AG04450 (cell line): ENCODE measurements at places on chromosomes 5 and 9.

DNA sequence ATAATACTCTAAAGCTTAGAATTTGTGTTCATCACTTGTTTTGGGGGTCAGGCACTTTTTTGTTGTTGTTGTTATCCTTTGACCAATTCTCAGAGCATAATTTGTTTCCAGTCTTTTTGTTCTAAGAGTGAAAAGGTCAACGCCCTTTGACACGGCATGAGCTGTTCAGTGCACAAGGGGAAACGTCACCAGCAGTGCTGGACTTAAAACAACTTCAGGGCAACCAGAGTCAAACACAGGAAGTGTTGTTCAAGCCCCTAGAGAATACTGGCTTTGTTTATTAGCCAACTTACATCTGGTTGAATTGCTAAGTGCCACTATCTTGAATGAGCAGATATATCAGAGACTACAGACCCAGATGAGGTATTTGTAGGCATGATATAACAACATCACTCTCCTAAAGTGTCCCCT lies 368.9 kb downstream of the TMEM161B start:
- no peak for DNase-seq

DNA sequence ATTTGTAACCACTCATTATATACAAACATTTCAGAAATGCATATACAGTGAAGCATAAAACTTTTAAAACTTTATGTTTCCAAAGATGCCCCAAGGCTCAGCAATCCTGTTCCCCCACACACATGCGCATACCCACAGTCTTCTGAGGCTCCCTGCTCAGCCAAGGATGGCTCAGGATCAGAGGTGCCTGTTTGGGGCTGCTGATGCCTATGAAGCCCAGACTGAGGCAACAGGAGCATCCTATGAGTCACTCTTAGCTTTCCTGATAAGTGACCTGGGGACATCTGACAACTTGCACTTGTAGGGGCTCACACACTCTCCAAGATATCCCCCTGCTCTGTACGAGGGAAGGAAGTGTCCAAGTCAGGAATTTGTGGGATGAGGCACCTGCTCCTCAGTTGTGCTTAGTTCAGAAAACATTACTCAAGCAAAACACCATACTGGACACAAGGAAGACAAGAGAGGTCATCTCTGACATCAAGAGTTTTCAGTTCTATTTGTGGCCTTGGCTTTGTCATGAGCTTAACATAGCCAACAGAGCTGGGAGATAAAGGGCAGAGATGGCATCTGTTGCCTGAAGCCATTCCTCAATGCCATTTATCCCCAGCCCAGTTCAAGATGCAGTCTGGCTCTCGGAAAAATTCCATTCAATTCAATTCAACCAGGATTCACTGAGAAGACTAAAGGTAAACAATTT lies 62.3 kb downstream of the NIPSNAP3B start:
- DNase-seq, result no peak

DNA sequence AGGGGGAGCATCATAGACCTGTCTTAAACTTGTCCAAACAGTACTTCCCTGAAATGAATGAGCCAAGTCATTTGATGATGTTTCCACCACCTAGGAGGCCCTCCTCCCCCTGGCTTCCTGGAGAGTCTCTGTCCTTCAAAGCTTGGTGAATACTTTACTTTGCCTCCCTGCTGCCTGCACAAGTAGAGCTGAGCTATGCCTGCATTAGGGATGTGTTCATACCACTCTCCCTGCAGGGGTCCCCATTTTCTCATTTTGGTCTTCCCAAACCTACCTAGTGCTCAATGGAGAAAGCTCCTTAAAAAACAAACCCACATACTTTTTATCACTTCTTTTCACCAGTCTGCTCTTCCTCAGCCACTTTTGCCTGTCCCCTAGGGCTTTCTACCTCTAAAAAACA lies 7.7 kb downstream of the CCNI2 start:
- DNase-seq, result peak; percentile 10

DNA sequence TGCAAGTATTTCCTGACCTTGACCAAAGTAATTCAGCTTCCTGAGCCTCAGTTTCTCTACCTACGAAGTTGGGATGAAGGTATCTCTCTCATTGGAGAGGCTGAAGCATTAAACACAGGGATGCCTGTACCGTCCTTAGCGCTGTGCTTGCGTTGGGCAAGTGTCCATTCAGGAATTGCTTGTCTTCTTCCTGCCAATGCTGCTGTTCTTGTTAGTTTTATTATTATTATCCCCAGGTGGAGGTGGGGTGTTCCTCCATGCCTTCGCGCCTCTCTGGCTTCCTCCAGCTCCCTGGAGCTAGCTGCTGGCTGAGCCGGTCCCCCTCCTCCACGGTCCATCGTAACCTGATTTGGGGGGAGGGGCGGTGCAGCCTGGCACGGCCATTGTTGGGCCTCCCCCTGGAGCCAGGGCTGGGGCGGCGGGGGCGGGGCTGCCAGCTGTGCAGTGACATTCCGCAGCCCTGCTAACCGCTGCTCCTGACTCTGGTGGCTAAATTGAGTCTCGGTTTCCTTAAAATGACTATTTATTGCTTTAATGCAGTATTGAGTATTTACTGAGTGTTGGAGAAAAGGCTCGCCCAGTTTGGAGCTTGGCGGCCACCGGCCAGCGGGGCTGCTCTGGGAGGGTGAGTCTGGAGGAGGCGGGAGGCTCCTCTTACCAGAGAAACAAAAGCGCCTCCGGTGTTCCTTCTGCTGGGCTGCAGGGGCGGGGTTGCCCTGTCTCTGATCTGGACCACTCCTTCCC lies 51.3 kb downstream of the LMX1B start:
- DNase-seq, result no peak

- no peak for DNase-seq
Observed at GRCh38 chr9:134381671-134382516, 55.6 kb downstream of the RXRA start.

GRCh38 chr9:33165263-33166151 lies 1.6 kb downstream of the B4GALT1 start:
- no peak for DNase-seq

- DNase-seq, result no peak
Observed at GRCh38 chr9:135242049-135242396, 154.6 kb downstream of the OLFM1 start.

DNA sequence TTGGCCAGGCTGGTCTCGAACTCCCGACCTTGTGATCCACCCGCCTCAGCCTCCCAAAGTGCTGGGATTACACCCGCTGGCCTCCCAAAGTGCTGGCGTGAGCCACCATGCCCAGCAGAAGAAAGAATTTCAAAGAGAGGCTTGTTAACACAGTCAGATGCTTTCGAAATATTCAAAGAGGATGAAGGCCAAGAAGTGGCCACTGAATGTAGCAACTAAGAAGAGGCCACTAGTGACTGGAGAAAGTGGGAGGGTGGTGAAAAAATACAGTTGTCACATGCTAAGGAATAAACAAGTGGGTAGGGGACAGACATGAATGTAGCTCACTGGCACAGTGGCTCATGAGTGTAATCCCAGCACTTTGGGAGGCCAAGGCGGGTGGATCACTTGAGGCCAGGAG lies 13.0 kb upstream of the TPM2 start:
- no peak for DNase-seq

GRCh38 chr9:108045851-108046250 lies 556.3 kb upstream of the KLF4 start:
- DNase-seq, result no peak

- no peak for DNase-seq
Observed at GRCh38 chr5:84227236-84227635, 157.4 kb downstream of the EDIL3 start.

GRCh38 chr5:113615708-113616107 lies 102.2 kb downstream of the YTHDC2 start:
- DNase-seq, result no peak

DNA sequence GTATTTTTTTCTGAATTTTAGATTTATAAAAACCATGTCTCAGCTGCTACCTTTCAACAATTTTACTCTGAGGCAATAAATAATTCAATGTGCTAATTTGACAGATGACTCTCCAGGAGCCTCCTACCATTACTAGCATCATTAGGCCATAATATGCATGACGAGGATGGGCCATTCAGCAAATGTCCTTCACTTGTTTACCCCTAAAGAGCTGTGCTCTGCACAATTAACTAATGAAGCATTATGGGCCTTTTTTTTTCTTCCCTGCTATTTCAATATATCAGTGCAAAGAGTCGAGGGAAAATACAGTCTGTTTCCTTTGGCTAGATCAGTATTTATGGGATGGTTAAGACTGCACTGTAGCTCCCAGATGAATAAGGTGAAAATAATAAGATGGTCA lies 627.2 kb downstream of the ISL1 start:
- DNase-seq, result no peak

- no peak for DNase-seq
Observed at GRCh38 chr9:114121227-114122135, 22.4 kb upstream of the KIF12 start.

- DNase-seq, result no peak
Observed at GRCh38 chr9:71119746-71120145, 1.7 kb downstream of the TRPM3 start.

GRCh38 chr5:61604076-61605025 lies 272.3 kb downstream of the ZSWIM6 start:
- DNase-seq, result no peak

- DNase-seq, result peak; percentile 39
Observed at GRCh38 chr5:154367101-154367500, 78.7 kb upstream of the SAP30L start.

GRCh38 chr5:154625031-154625430 lies 130.1 kb upstream of the LARP1 start:
- no peak for DNase-seq

DNA sequence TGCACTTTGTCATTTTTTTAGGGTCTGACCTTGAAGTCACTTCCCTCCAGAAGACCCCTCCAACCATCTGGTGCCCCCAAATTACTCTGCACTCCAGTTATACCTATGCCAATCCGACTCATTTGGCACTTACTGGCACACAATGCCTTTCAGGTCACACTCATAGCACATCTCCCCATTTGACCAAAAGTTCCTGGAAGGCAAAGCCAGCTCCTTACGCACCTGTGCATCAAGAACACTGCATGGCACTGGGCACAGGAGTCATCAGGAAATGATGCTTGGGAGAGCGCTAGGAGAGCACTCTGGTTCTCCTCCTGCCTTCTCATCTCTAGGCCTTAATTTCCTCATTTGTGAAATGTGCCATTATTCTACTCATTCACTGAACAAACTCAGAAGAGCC lies 2.9 kb downstream of the TNIP1 start:
- DNase-seq, result no peak

GRCh38 chr9:70488098-70488792 lies 73.8 kb upstream of the KLF9 start:
- DNase-seq, result no peak

GRCh38 chr9:123355761-123356431 lies at the start of gene CRB2:
Gene CRB2 (plus strand): TSS chr9:123356197. CDS start chr9:123356261, 64 bp downstream.
- DNase-seq, result no peak

- DNase-seq, result no peak
Observed at GRCh38 chr5:139701056-139701741, 53.0 kb downstream of the CXXC5 start.

DNA sequence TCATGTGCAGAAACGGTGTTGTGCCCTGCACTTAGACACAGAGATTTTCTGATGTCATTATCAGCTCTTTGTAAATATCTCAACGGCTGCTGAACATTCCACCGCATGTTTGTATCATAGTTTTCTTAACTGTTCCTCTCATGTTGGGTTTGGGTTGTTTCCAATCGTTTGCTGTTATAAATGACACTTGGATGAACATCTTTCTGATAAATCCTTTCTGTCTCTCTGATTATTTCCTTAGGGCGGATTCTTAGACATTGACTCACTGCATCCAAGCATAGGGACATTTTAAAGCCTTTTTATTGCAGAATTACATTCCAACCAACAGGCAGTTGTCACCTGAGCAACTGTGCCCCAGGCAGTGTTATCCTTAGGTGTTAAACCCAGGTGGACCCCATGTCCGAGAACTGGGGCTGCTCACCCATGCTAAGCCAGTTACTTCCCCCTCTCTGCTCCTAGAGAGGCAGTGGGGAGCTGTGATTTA lies 28.5 kb downstream of the COL5A1 start:
- DNase-seq, result peak; percentile 48

DNA sequence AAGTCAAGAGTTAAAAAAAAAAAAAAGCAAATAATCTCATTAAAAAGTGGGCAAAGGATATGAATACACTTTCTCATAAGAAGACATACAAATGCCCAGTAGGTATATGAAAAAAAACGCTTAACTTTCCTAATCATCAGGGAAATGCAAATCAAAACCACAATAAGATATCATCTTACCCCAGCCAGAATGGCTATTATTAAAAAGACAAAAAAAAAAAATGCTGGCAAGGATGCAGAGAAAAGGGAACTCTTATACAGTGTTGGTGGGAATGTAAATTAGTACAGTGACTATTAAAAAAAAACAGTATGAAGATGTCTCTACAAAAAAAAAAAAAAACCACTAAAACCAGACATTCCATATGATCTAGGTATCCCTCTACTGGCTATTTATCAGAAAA lies 79.4 kb downstream of the LPAR1 start:
- no peak for DNase-seq

- DNase-seq, result no peak
Observed at GRCh38 chr5:62286834-62287233, 19.2 kb upstream of the KIF2A start.

GRCh38 chr5:140432916-140433315 lies 31.3 kb downstream of the ANKHD1 start:
- DNase-seq, result no peak

- DNase-seq, result no peak
Observed at GRCh38 chr5:160155017-160155750, 35.9 kb upstream of the PWWP2A start.

- DNase-seq, result no peak
Observed at GRCh38 chr5:181039931-181040630, at the start of gene BTNL9. Gene BTNL9 (plus strand): TSS chr5:181040266. CDS start chr5:181045490, 5,224 bp downstream.

DNA sequence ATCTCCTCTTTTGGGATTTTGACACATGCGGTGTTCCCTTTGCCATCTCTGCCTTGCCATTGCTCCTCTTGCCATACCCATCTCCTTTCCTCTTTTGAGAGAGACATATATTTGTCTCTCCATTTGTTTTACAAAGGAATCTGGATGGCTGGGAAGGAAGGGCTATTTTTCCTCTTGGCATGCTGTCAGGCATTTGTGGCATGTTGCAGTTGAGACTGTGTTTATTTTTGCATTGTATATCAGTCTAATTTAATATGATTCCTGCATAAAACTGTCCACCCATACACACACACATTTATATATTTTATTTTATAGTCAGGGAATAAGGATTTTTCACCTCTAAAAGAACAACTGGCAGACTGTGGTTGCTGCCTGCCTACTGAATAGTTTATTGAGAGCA lies 1105.8 kb upstream of the SEMA6A start:
- DNase-seq, result no peak

DNA sequence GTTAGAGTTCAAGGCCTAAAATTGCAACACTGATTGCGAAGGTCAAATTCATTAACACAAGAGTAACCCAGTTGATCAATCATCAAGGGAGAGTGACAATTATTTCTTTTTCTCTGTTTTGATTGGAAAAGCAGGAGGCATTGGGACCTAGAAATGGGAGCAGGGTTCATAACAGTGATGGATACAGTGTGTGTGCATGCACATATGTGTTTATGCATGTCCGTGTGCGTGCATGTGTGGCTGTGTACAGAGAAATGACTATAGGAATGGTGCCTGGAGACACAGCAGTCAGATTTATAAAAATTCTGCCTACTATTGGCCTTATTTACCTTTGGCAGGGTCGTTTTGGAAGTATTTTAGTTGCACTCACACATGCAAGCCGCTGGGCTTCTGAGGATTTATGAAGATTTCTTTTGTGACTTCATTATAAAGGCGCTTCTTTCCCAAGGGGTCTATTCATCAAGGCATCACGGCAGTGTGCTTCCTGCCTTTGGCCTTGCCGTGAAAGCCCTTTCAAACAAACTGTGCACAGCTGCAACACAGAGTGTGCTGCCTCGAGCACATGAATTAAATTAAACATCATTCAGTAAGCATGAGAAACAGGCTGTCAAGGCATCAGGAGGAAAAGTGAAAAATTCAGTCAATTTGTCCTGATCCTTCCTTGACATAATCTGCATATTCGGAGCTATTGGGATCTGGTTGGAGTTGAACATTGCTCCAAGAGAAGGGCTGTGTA lies 122.8 kb upstream of the PUM3 start:
- DNase-seq, result no peak

- no peak for DNase-seq
Observed at GRCh38 chr5:172015346-172015745, 8.9 kb upstream of the FBXW11 start.
